Calu3 (cell line): ENCODE measurements at places on chromosomes 2 and 18.

DNA sequence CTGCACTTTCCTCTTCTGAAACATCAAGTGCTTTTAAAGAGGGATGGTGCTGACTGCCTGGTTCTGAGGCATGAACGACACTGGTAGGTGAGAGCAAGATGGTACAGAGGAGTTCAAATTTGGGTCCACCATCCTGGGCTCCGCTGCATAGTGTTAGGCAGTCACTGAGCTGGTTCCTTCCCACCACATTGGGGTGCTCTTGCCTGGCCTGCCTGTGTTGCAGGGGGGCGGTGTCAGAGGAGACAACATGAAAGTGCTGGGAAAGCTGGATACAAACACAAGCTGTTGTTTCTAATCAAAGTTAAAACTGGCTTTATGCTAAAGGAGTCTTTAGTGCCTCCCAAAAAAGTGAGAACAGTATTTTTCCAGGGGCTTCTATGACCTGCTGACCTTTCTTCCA is 258.1 kb downstream of the GBX2 start:
- DNase-seq, result no peak

DNA sequence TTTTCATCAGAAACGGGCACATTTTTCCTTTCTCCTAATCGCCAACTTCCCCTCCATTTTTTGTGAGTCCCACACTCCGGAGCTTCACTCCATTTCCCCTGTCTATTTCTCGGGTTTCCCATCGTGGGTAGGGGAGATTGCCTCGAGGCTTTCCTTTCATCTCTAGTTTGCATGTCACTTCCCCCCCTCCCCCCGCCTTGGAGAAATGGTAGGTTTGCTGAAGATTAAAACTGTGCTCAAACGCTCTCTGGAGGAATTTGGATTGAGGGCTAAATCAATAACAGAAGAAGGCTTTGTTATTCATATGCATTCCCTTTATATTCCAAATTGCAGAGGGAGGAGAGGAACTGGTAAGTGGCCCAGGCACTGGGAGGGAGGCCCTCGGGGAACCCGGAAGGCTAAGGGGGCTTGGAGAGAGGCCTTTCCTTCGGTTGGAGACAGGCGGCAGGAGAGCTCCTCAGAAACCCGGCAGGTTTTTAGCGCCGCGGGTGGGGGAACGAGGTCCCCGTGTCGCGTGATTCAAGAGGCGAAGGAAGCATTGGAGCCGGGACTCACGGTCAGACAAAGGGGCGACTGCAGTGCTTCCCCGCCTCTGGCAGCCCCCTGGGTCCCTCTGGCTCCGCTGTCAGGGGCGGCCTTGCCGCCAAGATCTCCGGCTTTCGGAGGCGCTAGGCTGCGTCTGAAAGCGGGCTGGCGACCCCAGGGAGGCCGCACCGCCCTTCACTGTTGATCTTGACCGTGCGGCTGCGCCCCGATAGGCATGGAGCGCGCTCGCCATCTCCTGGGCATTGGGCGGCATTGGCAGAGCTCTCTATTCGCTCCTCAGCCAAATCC is 2.4 kb upstream of the HOXD12 start:
- peak; percentile 86 for DNase-seq

GRCh38 chr2:159298967-159299366 is 12.5 kb upstream of the WDSUB1 start:
- no peak for DNase-seq

GRCh38 chr18:62030091-62030985 is 137.5 kb upstream of the RNF152 start:
- no peak for DNase-seq

DNA sequence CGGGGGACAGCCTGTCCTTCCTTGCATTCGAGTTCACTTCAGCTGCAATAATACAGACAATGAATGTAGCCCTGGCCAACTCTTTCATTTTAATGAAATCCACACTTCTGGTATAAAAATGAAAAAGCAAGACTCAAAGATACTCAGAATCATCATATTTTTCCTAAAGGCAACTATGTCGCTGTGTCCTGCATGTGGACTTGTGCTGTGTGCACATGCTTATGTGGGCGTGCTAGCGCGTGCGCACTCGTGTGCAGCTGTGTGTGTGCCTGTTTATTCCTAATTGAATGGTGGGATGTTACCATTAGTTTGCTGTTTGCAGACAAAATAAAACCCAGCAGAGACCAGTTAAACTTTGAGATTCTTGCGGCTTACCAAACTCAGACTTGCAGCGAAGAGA is 49.6 kb downstream of the SMIM21 start:
- no peak for DNase-seq

DNA sequence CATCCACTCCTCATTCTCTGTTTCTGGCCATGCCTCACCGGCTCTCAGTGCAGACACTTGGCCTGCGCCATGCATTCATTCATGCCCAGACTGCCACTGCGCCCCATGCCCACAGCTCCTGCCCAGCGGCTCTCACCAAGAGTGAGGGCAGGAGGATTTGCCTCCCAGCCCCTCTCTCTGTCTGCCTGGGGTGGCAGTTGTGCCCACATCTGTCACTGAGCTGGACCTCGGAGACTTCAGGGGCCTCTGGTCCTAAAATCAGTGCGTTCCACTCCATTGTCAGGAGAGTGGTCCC is 75.1 kb downstream of the CIB4 start:
- no peak for DNase-seq

DNA sequence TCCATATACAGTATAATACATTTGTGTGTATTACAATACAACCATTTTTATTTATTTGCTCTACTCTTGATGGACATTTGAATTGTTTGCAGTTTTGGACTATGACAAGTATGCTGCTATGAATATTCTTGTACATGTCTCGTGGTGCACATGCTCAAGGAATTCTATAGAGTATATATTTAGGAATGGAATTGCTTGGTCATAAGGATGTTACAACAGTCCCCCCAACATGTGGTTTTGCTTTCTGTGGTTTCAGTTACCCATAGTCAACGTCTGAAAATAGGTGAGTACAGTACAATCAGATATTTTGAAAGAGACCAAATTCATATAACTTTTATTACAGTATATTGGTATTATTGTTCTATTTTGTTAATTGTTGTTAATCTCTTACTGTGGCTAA is 24.1 kb upstream of the PLEKHM3 start:
- DNase-seq, result no peak

DNA sequence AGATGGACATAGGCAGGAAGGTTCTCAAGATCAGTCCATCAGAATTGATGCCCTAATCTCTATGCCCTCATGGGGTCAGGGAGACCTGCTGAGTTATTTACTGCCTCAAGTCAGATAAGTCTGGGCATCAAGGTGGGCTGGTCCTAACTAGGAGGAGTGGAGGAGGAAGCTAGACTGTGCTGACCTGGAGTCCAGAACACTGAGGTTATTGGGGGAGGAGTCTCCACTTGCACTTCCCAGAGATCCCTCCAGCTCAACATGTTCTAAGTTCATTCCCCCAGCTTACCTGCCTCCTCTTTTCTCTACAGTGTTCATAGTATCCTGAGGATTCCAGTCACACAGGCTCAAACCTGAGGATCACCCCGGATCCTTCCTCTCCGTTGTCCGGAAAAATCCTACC is 19.3 kb downstream of the EVA1A start:
- DNase-seq, result no peak

GRCh38 chr18:46372670-46373069 is 268.5 kb downstream of the HAUS1 start:
- no peak for DNase-seq

DNA sequence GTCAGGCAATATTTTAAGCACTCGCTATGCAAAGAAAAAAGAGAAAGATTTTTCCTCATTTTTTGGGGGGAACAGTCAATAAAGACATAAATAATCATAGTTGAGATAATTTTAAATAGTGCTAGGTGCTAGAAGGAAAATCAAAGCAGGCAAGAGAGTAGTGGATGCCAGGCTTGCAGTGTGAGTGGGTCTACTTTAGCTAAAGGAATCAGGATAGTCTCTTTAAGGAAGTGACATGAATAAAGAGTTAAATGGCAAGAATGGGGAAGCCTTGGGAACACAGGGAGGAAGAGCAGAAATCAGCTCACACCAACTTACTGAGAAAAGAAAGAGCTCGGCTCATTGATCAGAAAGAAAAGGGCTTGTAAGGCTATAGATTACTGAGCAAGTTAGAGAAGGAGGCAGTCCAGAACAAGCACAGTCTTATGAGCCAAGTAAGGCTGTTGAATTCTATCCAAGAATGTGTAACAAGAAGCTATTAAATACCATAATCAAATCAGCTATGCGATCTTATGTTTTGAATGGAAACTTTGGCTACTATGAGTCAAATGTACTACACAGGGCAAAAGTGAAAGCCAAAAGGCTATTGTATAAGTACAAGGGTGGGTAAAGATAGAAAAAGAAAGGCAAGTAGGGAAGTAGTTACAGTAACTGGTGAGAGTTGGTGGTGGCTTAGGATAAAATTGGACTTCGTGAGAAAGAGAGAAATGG is 833.8 kb upstream of the PIK3C3 start:
- no peak for DNase-seq

DNA sequence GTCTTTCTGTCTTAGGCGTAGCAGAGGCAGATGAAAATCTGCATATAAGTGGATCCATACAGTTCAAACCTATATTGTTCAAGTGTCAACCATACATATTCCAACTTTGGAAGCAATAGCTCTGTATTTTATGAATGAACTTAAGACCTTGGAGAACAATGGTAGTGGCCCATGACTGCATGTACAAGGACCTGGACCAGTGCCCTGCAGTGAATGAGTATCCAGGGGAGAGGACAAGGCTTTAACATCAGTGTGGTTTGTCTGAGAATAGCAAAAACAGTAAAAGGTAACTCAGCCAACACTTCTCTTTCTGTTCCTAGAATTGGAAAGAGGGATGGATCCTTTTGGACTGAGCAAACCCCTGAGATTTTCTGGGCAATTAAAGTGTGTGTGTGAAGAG is 230.8 kb upstream of the LINC00305 start:
- no peak for DNase-seq

DNA sequence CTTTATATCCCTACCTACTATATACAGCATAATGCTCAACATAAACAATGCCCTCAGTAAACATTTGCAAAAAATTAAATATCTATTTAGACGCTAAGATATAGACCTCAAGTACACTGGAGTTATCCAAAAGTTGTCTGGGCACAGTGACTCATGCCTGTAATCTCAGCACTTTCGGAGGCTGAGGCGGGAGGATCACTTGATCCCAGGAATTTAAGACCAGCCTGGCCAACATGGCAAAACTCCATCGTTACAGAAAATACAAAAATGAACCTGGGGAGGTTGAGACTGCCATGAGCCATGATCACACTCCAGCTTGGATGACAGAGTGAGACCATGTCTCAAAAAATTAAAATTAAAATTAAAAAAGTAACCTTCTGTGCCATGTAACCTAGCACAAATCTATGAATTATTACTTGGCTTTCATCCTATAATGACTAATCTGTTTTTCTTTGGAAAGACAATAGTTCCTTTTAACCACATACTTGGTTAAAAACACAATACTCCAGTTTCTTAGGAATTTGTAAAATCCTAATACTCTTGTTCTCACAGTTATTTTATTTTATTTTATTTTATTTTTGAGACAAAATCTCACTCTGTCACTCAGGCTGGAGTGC is 6.7 kb upstream of the TNFAIP6 start:
- DNase-seq, result no peak

- no peak for DNase-seq
Observed at GRCh38 chr2:70081221-70081620, 6.1 kb upstream of the PCBP1 start.

- DNase-seq, result no peak
Observed at GRCh38 chr18:8962855-8963635, 139.5 kb upstream of the NDUFV2 start.

- DNase-seq, result no peak
Observed at GRCh38 chr18:1244397-1245122, 339.9 kb downstream of the ADCYAP1 start.

DNA sequence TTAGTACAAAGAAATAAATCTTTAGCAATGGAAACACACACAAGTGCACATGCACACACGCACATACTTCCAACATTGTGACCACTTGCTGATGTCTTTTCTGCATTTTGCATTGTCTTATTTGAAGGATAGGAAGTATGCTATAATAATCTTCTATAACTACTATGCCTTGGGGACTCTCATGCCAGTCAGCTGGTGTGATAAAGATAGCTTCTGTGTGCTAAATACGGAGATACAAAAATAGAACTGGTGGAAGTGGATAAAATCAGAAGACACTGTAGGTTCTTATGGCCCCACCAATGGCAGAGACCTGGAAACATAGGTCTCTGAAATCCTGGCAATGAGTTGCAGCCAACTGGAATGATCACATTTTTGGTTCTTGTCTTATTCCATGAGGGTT is 31.5 kb upstream of the RASGRP3 start:
- DNase-seq, result no peak
